ENCODE measurements at places on chromosomes 16 and 17. TPM values are rescaled to one million over a fixed set of nuclear protein-coding genes. Genes with fewer than 3 reads are reported as not detected.

ZMYND15 gene
- total RNA-seq: 0.18 TPM

SLC16A5 gene
- 4.4 TPM for total RNA-seq

SEZ6L2 gene
- 1.4 TPM for total RNA-seq

CA10 gene
- total RNA-seq: not detected

KRT27 gene
- total RNA-seq: not detected

GPR179 gene
- under 0.01 TPM for total RNA-seq

ZACN gene
- total RNA-seq: not detected

Data from fibroblast of the aortic adventitia (primary cell).